T1000 (cell line): ENCODE measurements at places on chromosomes 13 and 19.

DNA sequence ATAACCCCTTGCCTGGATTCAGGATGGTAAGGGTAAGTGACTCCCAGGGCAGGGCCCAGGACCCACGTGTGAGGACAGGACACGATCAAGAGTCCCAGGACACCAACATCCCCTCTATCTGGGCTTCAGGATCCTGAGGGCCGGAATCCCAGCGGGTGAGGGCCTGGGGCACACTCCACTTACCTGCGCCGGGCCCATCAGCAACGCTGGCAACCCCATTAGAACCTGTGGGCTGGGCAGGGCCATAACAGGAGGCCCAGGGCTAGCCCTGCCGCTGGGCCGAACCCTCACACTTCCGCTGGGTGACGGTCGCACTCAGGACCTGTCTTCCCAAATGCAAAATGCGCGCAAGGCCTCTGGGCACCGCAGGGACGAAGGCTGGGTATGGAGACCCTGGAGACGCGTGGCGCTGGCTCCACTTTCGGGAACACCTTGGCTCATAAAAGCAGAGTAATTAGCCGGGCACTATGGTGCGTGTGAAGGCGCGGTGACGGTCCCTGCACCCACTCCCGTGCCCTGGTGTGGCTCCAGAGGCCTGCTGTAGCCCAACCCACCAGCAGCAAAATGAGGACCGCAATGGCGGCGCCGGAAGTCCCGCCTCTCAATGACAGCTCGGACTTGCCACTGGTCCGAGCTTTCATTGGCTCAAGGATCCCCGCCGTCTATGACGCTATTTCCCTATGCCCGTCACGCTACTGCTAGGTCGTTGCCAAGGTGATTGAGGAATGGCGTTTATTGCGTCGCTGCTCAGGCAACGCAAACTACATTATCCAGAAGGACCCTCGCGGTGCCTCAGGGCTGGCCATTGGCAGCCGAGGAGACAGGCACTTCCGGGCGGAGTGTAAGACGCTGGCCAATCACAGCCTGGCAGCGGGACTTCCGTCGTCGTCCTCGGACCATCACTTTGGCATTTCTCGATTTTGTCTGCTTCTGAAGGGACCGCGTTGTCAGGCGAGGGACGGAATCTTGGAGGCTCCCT is at the start of gene ZNF132:
ZNF132 (minus strand) TSS at position 578 of the 979 bp plus-strand sequence; CDS start at position 246, 332 bp downstream.
- DNase-seq: peak; percentile 91

- no peak for DNase-seq
Measured at GRCh38 chr13:58592052-58592451, 960.5 kb downstream of the PCDH17 start.

GRCh38 chr19:28594737-28595136 is 618.2 kb downstream of the UQCRFS1 start:
- DNase-seq: no peak

DNA sequence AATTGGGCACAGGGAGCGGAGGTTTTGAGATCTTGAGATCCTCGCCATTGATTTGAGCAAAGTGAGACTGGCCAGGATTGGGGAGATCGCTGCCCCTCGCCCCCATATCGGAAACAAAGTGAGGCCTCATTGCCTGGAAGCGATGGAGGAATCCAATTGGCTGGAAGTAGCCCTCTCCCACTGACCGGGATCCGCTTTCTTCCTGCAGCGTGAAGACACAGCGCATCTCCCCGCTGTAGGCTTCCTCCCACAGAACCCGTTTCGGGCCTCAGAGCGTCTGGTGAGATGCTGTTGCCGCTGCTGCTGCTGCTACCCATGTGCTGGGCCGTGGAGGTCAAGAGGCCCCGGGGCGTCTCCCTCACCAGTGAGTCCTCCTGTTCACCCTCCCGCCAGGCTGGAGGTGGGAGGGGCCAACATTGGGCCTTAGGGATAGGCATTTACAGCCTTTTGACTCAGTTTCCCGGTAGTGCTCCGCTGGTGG is 438 bp downstream of the PRKCSH start:
- no peak for DNase-seq

DNA sequence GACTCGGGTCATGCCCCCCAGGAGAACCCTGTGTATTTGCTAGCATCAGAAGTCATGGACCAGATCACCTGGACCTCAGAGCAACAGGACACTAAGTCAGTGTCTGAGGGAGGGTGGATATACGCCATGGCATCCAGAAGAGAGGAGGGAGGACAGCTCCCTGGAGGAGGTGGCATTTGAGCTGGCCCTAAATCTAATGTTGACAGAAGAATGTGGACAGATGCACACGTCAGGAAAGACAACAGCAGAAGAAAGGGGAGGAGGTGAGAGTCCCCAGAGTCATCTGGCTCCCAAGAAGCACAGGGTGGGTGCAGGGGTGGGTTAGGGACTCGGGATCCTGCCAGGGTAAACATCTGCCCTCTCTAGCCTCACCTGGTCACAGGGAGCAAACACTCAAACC is 24.5 kb upstream of the CCNE1 start:
- no peak for DNase-seq

DNA sequence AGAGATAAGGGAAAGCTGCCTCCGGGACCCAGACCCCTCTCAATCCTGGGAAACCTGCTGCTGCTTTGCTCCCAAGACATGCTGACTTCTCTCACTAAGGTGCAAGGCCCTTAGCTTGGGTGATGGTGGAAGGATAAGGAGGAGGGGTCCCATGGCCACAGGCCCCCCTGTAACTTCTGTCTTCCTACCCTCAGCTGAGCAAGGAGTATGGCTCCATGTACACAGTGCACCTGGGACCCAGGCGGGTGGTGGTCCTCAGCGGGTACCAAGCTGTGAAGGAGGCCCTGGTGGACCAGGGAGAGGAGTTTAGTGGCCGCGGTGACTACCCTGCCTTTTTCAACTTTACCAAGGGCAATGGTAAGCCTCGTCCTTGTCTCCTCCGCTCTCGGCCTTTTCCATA is 2.0 kb downstream of the CYP2F1 start:
- DNase-seq: no peak

- no peak for DNase-seq
Measured at GRCh38 chr19:17581211-17581874, 25.9 kb downstream of the COLGALT1 start.

DNA sequence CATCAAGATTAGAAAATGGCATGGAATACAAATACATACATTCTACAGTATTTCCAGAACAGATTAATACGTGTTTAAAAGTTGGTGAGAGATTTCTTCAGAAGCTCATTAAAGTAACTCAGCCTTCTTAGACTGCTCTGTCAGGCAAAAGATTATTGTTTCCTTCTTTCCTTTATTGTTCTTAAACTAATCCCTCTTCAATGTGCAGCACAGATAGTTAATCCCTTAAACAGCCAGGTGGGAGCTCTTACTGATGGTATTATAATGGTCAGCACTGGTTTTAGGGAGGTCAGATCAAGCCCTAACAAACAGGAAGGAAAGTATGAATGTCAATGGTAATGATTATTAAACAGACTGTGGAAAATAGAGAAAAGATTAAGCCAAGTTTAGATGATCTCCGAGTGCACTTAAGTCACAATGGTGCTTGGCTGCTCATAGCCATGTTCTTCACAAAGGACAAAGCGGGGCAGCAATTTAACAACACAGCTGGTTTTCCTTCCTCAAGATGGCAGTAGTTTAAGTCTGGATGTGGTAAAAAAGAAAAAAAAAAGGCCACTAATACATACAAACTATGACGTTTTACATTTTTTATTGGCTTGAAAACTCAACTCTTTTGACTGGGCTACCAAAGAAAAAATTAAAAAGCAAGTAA is 992.6 kb downstream of the PCDH9 start:
- DNase-seq: no peak

DNA sequence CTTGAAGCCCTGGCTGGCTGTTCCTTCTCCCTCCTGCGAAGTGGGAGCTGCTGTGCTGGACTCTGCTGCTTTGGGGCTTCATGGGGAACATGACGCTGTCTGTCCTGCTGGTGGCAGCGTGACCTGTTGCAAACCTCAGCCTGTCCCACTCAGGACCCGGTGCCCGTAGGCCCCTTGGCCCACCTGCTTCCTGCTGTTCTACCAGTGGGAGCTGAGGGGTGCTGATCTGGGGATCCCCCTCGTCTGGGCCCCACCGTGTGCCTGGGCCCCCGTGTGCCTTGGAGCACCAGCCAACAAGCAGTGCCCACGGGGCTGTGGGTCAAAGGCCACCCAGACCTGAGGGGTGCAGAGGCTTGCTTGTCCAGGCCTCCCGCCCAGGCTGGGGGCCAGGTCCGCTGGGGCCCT is 5.3 kb downstream of the SPPL2B start:
- no peak for DNase-seq

DNA sequence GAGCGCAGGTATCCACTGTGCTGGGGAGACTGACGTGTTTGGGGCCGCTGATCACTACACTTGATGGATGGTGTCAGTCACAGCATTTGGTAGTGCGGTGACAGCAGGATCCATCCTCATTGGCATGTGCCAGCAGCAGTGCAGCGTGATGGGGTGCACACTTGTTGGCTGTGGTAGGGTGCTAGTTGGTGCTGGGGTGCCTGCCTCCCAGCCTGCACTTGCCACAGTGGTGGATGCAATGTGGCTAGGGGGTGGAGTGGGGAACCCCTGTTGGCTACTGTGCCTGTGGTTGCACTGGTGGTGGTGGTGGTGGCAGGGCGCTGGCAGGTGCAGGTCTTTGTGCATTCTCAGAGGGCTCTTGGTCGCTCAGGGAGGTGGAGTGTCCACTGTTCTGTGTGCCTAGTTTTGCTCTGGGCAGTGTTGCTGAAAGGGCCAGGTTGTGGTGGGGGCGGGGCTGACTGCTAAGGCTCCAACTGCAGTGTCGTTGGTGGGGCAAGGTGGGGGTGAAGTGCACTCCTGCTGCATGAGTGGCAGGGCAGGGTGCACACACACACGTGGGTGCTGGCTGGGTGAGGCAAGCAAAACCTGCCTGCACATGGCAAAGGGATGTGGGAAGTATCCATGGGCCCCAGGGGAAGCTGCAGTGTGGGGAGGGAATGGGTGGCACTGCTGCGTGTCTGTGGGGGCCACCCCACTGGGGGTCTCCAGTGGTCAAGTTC is 84.8 kb downstream of the ZMYM2 start:
- DNase-seq: no peak

DNA sequence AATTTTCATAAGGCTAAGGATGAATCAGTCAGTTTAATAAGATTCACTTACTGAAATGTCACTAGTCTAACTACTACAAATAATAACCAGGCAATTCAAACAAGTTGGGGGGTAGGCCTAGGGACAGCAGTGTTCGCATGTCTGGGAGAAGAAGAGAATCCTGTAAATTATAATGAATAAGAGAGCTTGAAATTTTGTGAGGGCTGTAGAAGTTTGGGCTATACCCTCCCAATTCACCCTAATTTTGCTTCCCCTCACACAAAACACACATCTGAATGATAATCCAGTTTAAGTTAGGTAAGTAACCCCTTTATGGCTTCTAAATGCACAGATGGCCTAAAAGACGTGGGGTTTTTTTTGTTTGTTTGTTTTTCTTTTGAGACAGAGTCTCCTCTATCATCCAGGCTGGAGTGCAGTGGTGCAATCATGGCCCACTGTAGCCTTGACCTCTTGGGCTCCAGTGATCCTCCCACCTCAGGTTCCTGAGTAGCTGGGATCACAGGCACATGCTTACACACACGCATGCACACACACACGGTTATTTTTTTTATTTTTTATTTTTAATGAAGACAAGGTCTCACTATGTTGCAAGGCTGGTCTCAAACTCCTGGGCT is 69.9 kb downstream of the TBC1D4 start:
- no peak for DNase-seq

DNA sequence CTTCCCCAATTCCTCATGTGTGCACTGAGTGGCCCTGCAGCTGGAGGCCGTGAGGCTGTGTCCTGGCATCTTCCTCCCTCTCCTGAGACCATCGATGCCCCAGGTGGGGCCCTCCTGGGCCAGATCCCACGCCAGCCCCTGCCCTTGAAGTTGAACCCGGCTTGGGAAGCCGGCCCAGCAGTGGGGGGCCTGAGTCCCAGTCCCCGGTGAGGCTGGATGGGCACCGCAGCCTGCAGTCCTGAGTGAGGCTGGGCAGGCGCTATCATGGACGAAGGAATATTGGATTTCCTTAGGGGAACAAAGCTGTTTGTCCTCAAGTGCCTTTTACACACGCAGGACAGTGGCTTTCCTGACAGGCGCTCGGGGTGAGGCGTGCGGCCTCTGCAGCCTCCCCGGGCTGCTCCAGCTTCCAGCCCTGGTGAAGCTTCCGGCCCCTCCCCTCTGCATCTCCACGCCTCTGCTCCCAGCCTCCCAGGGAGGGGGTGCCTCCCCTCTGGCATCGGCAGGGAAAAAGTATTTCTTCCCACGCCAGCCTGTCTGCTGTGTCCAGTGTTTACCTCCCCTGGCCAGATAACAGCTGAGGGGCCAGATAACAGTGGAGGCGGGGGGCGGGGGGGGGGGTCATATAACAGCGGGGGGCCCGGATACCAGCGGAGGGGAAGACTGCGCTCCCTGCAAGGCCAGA is 159.5 kb downstream of the KDM4B start:
- DNase-seq: no peak

DNA sequence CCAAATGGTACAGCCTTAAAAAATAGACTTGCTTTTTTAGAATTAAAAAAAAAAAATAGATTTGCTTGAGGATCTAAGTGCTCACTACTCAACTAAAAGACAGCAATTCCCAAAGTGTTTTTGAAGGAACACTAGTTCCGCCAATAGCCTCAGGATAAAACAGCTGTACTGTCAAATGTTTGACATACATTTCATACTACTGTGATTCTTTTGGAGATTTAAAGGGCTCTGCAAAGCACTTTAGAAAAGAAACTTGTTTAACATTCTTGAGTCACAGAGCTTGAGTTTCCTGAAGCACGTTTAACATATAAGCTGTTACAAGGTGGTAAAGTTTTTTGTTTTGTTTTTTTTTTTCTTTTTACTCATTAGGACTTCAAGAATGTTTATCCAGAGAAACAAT is 23.1 kb upstream of the KLF5 start:
- DNase-seq: no peak

GRCh38 chr13:75875450-75875849 is 239.3 kb downstream of the LMO7 start:
- no peak for DNase-seq

DNA sequence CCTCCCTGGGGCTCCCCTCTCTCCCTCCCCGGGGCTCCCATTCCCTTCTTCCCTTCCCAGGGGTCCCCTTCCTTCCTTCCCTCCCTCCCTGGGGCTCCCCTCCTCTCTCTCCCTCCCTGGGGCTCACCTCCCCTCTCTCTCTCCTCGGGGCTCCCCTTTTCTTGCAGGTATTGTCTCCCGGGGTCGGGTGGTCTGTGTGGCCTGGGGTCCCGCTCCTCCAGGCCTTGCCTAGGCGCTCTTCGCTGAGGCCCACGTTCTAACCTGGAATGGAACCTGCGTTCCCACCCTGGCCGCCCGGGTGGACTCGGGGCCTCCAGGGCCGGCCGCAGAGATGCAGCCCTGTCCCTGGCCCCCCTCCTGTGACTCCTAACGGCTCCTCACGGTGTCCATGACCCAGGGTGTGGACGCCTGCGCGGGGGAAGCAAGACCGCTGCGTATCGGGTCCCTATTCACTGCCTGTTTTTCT is 940 bp upstream of the DCUN1D2 start:
- peak; percentile 28 for DNase-seq

- peak; percentile 60 for DNase-seq
Measured at GRCh38 chr19:35869327-35870123, 1.2 kb downstream of the APLP1 start.

- no peak for DNase-seq
Measured at GRCh38 chr13:49082653-49083536, 107.2 kb downstream of the FNDC3A start.
